ENCODE measurements at places on chromosomes 12 and 14.

DNA sequence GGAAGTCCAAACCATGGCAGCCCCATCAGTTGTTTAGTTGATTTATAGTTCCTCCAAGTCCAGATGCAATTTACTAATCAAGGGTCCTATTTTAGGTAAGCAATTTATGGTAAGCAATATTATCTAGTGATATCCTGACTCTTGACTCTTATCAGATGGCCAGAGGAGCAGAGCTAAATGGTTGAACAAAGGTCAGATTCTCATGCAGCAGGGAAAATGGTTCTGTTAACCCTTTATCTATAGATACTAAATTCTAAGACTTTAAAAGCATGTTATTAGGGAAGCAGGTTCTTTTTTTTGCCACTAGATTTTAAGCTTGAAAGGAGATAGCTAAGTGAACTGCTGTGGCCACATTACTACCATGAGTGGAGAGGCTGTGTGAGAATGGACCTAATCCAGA is 427.1 kb upstream of the FBXO33 start:
- no peak for DNase-seq
- no peaks in the 10 kb centered on the region for H3K36me3 ChIP-seq
- H3K4me3 ChIP-seq: no peak overlapping the region
- H3K27ac ChIP-seq: no peak overlapping the region

DNA sequence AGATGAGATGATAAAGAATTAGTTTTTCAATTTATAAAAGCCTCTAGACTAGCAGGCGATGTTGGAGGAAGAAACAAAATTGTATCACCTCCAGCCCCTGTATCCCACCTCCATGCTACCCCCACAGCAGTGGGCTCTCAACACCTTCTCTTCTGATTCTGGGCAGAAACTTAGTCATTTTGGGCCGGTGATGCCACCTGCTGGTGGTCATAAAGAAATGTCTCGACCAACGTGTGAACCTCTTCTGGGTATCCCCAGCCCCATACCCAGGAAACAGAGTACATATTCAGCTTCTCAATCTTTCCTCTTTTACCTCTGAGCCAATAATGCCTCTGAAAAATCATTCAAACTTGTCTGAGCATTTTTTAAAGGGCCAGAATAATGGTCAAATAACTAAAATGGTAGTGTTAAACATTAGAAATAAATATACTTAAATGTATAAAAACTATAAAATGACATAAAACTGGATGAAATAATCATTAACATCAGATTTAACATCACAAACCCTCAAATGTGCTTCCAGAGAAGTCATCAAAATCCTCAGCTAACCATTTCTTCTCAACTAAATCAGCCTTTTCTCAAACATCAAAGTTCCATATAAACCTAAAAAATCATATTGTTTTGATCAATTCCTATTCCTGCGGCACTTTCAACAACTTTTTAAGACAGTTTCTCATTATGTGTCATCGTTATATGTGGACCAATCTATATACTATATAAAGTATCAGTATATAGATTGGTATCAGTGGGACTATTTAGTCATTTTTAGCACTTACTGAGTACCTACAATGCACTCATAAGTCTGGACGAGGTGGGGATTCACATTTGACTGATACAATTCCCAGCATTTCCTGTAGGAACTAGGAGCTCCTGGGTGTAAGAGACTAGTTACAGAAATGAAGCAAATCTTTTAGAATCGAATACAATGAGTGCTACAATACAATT is 69.4 kb downstream of the ATXN2 start:
- no peaks in the 10 kb centered on the region for H3K4me1 ChIP-seq
- H3K27ac ChIP-seq: no peak overlapping the region
- H3K4me3 ChIP-seq: no peak overlapping the region
- H3K27me3 ChIP-seq: no peaks in the 10 kb centered on the region
- DNase-seq: peak; percentile 89

DNA sequence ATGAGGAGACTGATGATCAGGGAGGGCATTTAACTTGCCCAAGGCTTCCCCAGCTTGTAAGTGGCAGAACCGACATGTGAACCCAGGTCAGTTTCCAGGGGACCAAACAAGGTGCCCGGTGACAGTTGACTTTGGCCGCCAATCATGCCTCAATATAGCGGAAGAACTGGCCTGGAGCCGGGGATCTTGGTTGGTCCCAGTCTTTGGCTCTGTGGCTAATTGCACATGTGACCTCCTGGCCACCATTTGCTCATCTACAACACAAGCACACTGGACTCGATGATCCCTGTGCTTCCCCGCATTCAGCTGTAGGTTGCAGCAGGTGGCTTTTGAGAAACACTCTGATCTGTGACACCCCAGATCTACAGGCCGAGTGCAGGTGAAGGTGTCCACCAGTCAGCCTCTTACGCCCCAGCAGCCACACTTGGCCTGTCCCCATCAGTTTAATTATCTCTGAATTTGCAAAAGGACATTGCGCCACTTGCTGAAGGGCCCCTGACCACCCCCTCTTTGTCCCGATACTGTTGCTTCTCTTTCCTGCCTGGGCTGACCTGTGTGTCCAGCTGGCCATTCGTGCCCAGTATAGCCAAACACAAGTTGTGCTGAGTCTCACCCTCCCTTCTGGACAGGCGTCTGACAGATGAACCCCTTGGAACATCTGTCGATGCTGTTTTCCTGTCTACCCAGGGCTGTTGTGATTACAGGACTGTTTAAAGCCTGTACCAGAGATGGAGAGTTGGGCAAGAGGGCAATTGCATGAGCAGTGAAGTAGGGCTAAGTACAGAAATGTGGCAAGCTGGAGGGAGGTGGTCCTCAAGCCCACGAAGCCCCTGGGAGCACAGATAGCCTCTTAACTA is 14.1 kb downstream of the ACACB start:
- no peaks in the 10 kb centered on the region for H3K27me3 ChIP-seq
- H3K27ac ChIP-seq: no peak overlapping the region
- H3K4me3 ChIP-seq: no peak overlapping the region
- no peak for DNase-seq

- no peak overlapping the region for H3K4me3 ChIP-seq
- H3K36me3 ChIP-seq: no peaks in the 10 kb centered on the region
- H3K27ac ChIP-seq: no peak overlapping the region
- H3K4me1 ChIP-seq: peaks cover 4% of the 10 kb centered on the region
- DNase-seq: no peak
Measured at GRCh38 chr12:113670742-113671141, 199.1 kb upstream of the LHX5 start.

DNA sequence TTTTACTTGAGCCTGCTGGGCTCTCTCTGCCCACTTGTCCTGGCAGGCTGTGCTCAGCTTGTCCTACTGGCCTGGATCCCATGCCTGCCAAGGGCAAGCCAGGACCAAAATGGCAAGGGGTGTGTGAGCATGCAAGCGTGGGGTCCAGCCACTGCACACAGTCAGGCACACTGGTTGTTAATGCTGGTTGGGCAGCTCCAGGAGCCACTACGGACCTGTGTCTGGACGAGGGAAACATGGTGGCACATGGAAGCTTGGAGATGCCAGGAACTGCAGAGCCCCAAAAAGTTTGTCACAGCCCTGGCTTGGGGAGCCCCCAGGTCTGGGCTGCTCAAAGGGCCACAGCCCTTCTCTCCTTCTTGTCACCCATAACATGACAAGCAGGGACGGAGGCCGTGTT is 83.8 kb downstream of the ACSS3 start:
- H3K4me1 ChIP-seq: no peaks in the 10 kb centered on the region
- no peak overlapping the region for H3K27ac ChIP-seq
- H3K4me3 ChIP-seq: no peak overlapping the region
- no peak for DNase-seq

DNA sequence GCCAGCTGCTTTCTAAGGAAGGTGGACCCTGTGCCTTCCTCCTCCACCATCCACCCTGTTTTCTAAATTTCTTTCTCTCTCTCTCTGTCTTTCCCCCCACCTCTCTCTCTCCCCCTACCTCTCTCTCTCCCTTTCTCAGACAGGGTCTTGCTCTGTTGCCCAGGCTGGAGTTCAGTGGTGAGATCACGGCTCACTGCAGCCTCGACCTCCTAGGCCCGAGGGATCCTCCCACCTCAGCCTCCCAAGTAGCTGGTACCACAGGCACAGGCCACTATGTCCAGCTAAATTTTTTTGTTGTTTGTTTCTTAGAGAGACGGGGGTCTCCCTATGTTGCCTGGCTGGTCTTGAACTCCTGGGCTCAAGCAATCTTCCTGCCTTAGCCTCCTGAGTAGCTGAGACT is 59.8 kb upstream of the STON2 start:
- H3K27ac ChIP-seq: no peak overlapping the region
- H3K27me3 ChIP-seq: no peaks in the 10 kb centered on the region
- no peak overlapping the region for H3K4me3 ChIP-seq
- no peak for DNase-seq
